ENCODE measurements at places on chromosomes 6 and 20. TPM values are rescaled to one million over a fixed set of nuclear protein-coding genes. Genes with fewer than 3 reads are reported as not detected.

DNA sequence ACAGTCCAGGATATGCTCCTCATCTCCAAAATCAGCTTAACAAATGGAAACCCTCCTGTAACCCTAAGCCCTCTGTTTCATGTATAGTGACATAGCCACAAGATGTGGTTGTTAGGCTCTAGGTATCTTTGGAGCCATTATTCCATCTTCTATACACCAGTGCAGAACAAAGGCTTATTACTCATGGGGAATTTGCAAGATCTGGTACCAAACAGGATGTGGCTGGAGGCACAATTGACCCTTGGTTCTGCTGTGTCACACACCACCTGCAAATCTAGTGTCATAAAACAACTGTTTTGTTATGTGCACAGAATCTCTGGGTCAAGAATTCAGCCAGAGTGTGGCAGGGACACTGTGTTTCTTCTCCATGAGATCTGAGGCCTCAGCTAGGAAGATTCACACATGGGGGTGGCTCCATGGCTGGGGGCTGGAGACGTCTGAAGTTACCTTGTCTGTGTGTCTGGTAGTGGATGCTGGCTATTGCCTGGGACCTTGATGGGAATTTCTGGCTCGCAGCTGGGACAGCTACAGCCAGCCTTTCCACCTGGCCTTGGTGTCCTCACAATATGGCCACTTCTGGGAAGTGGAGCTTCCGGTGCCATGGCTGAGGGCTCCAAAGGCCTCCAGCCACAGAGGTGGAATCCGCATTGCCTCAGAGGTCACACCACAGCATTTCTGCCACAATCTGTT is 369.9 kb downstream of the CDH26 start:
- DNase-seq, result no peak

DNA sequence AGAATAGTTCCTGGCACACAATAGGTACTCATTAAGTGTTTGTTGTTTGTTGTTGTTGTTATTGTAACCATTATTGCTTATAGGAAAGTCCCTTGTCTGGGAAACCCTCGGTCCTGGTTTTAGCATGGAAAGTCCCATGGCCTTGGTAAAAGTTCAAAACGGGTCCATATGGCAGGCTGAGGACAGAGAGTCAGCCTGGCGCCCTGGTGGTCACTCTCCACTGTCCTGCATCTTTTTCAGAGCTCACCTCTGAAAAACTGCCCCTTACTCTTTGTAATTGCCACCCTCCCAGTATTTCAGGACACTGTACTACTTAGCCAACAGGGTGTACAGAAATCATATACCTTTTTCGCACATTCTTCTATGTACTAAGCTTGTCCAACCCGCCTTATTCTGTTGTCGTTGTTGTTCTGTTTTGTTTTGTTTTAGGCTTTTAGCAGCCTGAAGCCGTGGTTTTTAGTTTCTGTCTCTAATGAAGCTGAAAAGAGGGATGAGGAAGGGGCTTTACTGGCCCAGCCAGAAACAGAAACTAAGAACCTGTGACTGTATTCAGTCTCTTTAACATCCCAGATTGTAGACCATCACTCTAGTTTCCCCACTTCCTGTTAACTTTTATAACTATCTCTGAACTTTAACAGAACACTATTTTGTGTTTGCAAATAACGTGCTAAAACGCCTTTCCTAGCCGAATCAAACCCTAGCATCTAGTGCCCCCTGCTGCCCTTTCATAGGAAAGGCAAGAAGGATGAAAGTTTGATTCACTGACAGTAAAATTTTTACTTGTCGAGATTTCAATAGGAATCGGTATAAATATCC is 7.6 kb upstream of the TMEM14A start:
- DNase-seq, result peak; percentile 41

- DNase-seq, result no peak
Observed at GRCh38 chr6:165417278-165417865, 108.0 kb upstream of the C6orf118 start.

- no peak for DNase-seq
Observed at GRCh38 chr6:4872841-4873240, 96.6 kb downstream of the CDYL start.

- no peak for DNase-seq
Observed at GRCh38 chr6:115796829-115797228, 263.9 kb downstream of the FRK start.

GRCh38 chr6:75446241-75446880 is 47.2 kb downstream of the FILIP1 start:
- no peak for DNase-seq

GRCh38 chr20:2907519-2907918 is 34.2 kb downstream of the PTPRA start:
- no peak for DNase-seq

- DNase-seq, result no peak
Observed at GRCh38 chr20:33594743-33595142, 67.4 kb upstream of the C20orf144 start.

DNA sequence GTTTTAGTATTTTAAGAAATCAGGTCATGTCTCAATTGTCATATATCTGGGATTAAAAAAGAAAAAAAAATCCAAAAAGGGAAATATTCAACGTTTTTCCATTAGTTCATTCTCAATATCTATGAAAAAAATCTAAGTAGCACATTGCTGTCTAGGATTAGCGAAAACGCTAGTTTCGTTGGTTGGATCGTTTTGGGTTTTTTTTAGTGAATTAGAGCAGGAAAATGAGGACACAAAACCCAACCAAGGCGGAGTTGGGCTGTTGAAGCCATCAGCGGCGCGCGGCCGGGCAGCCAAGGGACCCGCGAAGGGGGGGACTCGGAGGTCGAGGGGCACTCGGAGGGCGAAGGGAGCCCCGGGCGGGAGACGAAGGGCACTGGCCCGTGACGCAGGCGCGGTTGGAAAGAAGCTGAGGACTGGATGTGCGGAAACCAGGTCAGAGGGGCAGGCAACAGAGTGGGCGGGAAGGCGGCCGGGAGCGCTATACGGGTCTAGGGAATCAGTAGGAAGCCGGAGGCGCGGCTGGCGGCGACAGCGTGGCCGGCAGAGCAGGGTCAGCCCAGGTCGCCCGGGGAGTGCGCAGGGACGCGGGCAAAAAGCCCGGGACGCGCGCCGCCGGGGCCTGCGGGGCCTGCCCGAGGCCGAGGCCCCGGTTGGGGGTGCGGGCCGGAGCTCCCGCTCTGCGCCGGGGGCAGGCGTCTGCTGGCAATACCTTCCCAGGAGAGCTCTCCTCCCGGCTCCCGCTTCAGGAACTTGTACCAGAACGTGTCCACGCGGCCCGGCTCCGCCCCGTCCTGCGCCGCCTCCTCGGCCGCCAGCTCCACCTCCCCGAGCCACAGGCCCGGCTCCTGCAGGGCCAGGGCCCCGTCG is 599 bp downstream of the EPM2A start:
- DNase-seq, result peak; percentile 93

GRCh38 chr6:34529665-34530327 is 26.3 kb downstream of the SPDEF start:
- peak; percentile 70 for DNase-seq

DNA sequence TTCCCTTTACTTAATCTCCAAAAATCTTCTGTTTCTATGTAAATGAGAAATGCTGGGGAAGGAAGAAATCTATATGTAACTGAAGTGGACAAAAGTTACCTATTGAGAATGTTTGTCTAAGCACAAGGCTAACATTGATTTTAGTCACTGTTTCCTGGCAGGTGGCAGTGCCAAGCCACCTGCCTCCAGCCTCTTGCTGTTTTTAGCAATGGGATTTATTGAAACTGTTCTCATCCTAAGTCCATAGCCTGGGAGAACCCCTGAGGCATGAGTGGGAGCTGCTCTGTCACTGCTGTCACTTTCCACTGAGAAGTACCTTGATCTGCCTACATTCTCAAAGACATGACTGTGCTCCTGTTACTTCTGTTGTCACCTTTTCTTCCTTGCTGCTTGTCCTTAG is 14.7 kb downstream of the ENPP3 start:
- DNase-seq, result peak; percentile 44

- DNase-seq, result no peak
Observed at GRCh38 chr6:82458147-82458546, 94.5 kb downstream of the TPBG start.

DNA sequence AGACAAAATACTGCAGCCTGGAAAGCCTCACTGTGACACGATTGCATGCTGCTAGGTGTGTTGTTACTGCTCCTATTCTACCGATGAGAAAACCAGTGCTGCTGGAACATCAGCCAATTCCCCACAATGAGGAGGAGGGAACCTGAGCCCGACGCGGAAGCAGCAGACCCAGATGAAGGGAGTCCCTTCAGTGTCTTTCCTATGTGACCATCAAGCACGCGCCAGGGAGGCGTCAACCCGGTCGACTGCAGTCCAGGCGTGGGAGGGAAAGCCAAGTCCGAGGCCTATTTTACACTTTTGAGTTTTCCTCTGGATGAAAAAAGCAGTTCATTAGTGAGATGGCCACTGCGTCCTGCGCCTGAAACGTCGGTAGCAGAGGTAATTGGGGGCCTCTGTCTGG is 63.3 kb downstream of the STK35 start:
- no peak for DNase-seq

DNA sequence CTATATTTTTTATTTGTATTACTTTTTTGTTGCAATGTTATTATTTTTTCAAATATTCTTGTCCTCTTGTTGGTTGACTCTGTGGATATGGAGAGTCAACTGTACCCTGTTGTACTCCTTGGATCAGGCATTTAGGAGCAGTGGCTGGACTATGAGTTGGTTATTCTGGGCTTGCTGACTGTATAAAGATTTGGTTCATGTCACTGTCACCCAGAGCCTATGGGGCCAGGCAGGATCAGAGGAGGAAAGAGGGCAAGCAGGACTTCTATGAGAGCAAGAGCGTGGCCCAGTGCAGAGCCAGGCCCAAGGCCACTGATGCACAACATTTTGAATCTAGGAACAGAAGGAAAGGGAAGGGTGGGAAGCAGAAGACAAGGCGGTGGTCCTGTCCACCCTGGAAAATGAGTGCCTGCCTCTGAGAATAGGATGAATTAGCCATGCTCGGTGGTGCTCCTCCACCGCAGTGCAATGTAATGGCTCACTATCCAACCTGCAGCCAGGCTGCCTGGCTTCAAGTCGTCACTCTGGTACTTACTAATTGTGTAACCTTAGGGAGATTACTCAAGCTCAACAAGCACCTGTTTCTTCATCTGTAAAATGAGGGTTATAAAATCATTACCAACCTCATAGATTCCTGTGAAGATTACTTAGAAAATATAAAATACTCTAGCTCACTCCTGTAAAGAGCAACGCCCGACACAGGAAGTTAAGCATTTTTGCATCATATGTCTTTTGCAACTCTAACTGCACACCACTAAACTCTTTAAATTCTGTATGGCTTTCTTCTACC is 192.1 kb downstream of the KCNQ5 start:
- no peak for DNase-seq

GRCh38 chr20:7371518-7372163 is 568.6 kb downstream of the HAO1 start:
- no peak for DNase-seq

DNA sequence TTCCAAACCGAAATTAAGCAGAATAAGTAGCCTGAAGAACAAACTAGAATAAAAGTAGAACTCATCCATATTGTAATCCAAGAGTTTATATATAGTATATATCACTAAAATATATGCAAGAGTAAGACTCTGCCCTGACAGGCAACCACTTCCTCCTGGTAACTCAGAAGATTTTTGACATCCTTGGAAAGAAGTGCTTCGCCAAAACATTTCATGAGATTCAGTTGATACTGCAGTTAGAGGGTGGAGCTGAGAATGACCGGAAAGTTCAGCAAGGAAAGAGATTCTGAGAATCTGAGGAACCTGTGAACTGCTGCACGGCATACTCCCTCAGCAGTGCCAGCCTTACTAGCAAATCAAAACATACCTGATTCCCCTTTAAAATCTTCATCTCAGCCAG is 79.6 kb downstream of the CDK19 start:
- DNase-seq, result no peak

DNA sequence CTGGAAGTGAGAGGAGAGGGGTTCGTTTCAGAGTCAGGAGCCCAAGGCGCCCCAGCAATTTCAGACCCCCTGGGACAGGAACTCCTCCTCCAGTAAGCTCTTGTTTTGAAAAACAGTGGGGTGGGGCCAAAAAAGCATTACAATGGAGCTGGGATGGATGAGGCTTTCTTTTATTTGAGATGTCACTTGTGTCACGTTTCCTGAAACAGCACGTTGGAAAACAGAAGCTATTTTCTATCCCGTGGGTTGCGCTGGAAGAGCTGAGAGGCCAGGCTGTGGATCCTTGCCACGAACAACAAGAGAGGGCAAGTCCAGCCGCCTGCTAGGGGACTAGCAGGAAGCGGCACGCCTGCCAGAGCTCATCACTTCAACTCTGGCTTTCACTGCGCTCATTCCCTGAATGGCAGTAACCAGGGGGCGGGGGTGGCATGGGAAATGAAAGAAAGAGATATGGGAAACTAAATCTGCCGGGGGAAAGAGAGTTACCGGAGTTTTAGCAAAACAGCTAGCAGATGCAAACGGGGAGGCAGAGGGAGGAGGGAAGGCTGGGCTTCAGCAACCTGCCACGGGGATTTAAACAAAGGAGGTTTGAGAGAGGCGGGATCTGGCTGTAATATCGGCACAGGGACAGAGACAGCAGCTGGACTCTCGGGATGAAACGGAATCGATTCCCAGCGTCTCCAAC is 34.6 kb downstream of the GCNT2 start:
- DNase-seq, result peak; percentile 64

Gene IGF2R
- total RNA-seq, result 112 TPM

Gene ZHX3
- total RNA-seq, result 32.8 TPM

Gene SLC17A4
- 107 TPM for total RNA-seq

Gene PAK5
- total RNA-seq, result 0.06 TPM

Gene KCTD20
- 24.4 TPM for total RNA-seq

Gene GINM1
- 64.6 TPM for total RNA-seq

Data from mucosa of descending colon (tissue), 3 donors.